Anterior cingulate cortex (tissue), 58 donors: ENCODE measurements at places on chromosomes 3 and 15.

DNA sequence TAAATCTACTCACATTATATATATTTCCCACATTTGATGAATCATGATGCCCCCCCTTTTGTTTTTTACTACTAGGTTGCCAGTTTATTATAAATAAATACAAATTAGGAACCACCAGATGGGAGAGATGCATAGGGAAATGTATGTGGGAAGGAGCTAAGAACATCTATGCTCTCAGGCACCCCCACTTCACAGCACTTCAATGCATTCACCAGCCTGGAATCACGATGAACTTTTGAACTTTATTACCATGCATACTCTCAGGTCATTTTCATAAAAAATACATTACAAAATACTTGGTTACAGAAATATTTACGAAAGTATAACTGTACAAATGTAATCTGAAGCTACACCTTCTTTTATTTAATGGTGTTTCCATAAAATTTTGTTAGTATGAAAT, 988.0 kb upstream of the EPHA6 start:
- no peak for DNase-seq

GRCh38 chr3:188527389-188527788, 373.4 kb downstream of the LPP start:
- DNase-seq = no peak

- no peak for DNase-seq
These were observed 84.6 kb downstream of the PRICKLE2 start for GRCh38 chr3:64140651-64141050.

- DNase-seq = no peak
These were observed 129.7 kb downstream of the NFKBIZ start for GRCh38 chr3:101979033-101979432.

DNA sequence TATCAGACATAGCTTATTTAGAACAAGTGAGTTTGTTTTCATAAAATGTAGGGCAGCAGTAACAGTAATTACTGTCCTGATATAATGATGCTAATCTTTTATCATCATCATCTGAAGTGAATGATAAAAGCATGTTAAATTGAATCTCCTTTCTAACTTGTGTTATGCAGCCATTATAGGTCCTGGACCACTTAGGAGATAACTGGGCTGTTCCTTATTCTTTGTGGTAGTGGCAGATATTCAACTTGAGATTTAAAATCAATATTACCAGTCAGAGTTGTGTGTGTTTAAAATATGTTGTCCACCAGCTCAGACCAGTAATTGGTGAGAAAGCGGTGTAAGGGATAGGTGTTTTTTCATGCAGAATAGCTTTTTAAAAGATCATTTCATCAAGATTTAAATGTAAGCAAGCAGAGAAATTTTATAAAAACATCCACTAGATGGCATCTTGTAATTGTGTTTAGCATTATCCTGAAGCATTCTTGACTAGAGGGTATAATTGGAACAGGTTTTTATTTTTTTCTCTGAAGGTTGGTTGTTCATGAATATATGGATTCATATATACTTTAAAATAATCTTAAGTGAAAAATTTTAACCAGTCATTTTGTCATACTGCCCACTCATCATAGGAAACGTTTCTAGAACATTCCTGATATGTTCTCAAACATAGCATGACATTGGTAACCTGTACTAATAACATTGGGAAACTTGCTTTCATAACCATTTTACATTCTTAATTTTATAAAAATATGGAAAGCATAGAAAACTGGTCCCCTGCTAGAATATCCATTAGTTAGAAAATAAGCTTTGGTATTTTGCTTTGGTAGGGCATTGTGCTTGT, 153.9 kb downstream of the BBX start:
- no peak for DNase-seq

DNA sequence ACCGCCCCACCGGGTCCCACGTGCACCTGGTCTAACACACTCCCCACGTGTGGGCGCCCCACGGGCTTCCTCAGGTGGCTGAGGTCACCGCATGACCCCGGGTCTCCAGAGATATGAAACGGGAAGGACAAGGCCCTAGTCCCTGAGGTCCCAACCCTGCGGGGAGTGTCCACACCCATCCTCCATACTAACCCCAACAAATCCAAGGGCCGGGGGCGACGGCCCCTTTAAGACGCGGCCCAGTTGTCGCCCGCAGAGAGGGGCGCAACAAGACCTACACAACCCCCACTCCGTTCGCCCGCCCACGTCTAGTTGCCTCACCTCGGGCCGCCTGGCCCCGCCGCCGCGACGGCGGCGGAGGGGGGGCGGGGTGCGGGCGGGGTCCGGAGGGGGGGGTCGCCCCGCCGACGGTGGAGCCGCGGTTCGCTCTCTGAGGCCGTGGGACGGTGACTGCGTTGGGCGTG, 396 bp downstream of the INO80 start:
- DNase-seq = peak; percentile 69

DNA sequence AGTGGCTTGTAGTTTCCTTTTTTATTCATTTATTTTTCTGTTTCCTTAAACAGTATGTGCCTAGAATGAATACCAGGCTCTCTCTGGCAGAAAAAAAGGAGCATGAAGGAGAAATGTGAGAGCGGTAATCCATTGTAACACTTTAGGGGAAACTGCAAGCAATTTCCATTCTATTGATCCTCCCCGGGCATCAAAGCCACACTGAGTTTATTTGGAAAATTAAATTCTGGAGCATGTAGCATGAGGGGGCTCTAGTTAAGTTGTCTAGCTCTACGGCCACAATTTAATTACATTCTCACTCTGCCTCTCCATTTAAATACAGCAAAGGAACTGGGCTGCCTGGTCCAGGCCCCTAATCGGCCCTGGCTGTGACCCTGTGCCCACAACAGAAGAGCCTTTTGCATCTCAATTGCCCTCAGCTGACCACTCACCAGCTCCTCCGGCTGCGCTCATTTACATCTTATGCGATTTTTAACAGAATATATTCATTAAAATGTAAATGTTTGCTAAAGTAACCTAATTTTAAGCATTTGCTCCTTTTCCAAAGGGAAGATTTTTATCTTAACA, 72.9 kb downstream of the MEGF11 start:
- DNase-seq = no peak
